NCI-H2227 treated with DMSO at 0.1 percent for 48 hours (cell line): ENCODE measurements at places on chromosomes 2 and 18.

DNA sequence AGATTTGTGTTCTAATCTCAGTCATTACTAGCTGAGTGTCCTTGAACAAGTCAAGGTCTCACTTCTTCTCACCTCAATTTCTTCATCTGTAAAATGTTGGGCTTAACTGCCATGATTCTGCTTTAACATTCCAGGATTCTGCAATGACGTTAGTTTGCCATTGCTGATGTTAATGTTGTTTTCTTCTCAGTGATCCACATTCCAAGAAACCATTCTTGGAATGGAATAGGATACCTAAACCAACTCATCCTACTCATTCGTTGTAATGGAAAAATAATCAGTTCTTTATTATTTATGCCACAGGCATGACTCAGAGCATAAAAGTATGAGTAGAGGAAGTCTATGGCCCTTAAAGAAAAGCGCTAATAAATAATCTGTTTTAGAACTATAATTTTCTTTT, 140.2 kb upstream of the ETAA1 start:
- DNase-seq, result no peak

- no peak for DNase-seq
Observed at GRCh38 chr18:48594471-48595094, 55.8 kb downstream of the CTIF start.

GRCh38 chr2:37892436-37893114, 32.5 kb upstream of the RMDN2 start:
- no peak for DNase-seq

- DNase-seq, result peak; percentile 50
Observed at GRCh38 chr18:62982600-62983251, 267.4 kb downstream of the PHLPP1 start.

GRCh38 chr2:25960920-25961319, 21.4 kb downstream of the KIF3C start:
- no peak for DNase-seq

DNA sequence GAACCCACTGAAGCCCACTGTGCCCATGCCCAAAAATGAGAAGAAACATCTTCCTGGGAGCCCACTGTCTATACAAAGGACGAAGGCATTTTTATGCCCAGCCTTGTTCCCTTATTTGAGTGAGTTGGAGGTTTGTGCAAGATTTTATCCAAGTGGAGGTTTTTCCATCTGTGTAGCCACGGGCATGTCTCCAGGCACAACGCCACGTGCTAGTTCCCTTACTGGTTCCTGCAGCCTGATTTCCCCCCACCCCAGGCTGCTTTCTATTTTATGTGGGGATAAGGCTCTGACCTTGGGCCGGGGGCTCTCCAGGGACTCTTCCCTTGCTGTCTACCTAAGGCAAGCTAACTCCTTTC, 22.2 kb upstream of the TXNL4A start:
- no peak for DNase-seq

DNA sequence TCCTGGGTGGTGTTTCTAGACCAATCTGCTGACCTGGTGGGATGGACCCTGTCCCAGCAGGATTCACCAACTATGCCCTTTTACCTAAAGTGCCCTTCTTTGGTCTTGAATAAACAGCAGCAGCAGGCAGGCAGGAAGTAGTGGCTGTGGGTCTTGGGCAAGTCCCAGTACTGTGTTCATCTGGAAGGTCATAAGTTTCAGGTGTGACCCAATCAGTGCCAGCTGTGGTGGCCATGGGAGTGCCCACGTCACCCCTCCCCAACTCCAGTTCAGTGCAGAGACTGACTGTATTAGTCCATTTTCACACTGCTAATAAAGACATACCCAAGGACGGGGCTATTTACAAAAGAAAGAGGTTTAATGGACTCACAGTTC, 148.3 kb upstream of the SRD5A2 start:
- DNase-seq, result no peak

- DNase-seq, result no peak
Observed at GRCh38 chr2:137192366-137193310, 427.3 kb downstream of the THSD7B start.

- DNase-seq, result no peak
Observed at GRCh38 chr2:24482251-24482971, 8.6 kb upstream of the NCOA1 start.

DNA sequence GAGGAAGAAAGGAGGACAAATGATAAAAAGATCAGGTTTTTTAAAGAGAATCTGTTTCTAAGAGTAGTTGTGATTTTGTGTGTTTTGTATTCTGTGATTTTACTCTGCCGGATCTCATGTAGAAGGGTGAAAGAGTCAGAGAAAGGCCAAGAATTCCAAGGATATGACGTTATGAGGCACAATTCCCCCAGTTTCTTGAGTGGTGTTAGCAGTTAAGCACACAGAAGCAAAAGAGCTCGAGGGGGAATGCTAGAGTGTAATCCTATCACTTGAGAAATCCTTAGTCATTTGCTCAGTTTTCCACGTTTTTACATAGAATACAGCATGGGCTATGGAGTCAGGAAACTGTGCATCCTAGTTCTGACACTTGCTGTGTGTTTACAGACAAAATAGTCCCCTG, 34.8 kb downstream of the METTL4 start:
- DNase-seq, result no peak

DNA sequence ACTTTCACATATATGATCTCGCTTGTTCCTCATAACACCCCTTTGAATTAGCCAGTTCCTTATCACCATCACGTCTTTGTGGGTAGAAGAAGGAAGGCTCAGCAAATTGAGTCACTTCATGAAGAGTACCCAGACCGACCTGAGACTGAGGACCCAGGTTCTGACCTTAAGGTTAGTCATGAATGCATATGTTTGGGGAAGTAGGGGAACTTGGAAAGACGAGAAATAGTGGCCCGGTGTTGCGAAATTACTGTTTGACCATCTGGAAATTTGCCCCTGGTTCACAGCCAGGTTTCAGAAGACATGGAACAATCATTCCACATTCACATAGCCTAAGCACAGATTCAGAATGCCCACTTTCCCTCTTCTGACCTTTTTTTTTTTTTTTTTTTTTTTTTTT, 59.8 kb downstream of the MEIS1 start:
- no peak for DNase-seq

GRCh38 chr18:58370038-58370580, 258.8 kb downstream of the ALPK2 start:
- DNase-seq, result no peak

GRCh38 chr2:121085801-121086200, 199.2 kb downstream of the TFCP2L1 start:
- DNase-seq, result no peak

- peak; percentile 81 for DNase-seq
Observed at GRCh38 chr2:156800065-156800653, 364.0 kb downstream of the GPD2 start.

DNA sequence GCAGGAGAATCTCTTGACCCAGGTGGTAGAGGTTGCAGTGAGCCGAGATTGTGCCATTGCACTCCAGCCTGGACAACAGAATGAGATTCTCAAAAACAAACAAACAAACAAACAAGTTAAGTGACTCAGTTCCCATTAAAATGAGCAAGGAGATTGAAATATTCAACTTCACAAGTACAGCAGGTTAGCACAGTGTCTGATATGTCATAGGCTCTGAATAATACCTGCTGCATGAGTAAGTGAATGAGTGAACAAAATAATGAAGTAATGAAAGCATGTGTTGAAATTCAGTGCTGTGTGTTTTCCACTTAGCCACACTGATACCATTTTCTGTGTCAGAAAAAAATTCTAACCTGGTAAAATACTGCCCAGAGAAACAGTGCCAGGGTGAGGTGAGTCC, 41.9 kb upstream of the SETBP1 start:
- DNase-seq, result no peak

- no peak for DNase-seq
Observed at GRCh38 chr18:75052475-75052874, 156.5 kb downstream of the PTGR3 start.

DNA sequence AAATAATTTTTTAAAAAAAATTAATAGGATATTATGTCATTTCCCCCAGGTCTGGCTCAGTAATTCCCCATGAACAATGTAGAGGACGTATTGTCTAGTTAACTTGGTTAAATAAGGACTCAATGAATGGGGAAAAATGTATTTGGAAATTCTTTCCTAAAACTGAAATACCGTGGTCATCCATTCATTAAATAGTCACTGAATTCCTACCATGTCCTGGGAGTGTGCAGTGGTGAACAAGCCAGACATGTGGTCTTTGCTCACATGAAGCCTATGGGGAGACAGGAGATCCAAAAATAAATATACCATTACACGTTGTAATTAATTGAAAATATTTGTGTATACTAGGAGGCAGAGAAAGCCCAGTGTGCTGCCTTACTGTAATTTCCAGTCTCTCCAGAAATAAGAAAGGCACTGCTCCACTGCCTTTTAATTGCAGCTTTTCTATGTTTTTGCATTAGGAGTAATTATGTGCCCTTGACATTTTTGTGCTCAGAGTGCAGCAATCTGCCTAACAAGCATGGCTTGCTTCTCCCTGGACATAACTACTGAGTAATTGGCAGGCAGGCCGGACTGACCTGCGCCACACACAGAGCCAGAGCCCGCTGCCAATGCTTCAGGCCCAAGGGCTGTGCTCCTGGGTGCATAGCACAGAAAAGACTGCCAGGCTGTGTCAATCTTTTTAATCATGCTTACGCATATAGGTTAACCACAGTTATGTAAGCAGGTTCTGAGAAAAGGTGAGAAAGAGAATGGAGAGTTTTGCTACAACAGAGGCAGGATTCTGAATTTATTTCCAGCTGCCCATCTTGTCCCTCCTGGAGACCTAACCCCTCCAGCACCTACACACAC, 22.2 kb upstream of the TTC39C start:
- peak; percentile 81 for DNase-seq

DNA sequence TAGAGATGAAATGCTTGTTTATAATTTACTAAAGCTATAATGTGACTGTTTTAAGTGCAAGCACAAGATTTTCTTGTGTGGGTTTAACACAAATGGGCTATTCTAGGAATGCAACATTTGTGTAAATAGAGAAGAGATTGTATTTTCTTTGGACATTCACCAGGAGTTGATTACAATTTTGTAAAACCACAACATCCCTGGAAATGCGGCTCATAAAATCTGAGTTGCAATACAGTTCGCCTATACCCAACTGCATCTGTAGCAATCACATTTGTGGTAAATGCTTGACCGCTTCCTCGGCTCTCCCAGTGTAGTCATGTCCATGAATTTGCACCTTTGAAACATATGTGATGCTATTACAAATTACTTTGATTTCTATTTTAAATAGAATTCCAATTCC, 348.7 kb upstream of the CDH20 start:
- no peak for DNase-seq

- no peak for DNase-seq
Observed at GRCh38 chr18:79528846-79529245, 133.1 kb downstream of the NFATC1 start.

DNA sequence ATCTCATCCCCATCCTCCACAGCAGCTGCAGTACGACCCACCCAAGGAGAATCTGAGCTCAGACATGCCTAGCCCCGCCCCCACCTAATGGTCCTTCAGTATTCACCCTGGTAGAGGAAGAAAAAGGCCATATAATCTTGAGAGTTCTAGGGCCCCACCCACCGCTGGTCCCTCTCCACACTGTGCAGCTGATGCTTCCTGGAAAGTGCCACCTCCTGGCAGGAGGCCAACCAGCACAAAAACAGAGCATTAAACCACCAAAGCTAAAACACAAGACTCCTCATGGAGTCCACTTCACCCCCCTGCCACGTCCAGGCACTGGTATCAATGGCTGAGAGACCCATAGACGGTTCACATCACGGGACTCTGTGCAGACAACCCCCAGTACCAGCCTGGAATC, 40.7 kb downstream of the MC4R start:
- DNase-seq, result no peak

- peak; percentile 27 for DNase-seq
Observed at GRCh38 chr18:13558124-13558523, 168.2 kb downstream of the FAM210A start.

GRCh38 chr18:23355206-23355605, 97.9 kb upstream of the RIOK3 start:
- no peak for DNase-seq

GRCh38 chr2:241686324-241686649, 328 bp downstream of the DTYMK start:
- DNase-seq, result no peak

DNA sequence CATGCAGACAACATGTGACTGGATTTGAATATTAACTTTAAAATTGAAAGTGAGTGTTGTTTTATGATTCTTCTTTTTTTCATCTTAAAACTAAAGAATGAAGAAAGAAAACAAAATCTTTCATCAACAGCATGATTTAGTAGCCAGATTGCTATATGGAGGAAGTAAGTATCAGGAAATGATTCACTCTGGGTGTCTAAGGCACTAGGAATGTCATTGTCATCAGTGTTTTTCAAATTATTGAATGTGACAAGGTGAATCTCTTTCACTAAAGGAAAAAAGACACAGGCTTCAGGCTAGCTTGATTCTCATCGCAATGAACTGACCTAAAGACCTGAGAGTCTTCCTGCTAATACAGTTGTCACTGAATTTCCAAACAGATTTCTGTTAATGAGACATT, 430.1 kb downstream of the FBXO15 start:
- DNase-seq, result no peak

DNA sequence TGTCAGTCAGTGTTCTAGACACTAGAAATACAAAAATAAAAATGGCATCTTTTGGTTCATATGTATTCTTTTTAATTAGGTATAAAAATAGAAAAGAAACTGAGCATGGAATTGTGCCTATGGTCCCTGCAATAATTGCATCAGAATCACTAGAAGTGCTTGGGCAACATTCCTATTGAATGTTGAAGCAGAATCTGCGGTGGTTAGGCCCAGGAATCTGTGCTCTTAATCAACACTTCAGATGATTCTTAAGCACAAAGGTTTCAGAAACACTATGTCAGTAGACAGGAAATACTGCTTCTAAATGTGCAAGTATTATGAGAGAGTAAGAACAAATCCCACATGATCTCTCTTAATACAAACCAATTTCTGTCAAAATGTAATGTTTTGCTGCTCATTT, 20.3 kb upstream of the RBBP8 start:
- no peak for DNase-seq

GRCh38 chr18:45303026-45303425, 312.2 kb upstream of the SLC14A2 start:
- DNase-seq, result no peak

GRCh38 chr2:237642038-237642734, 14.8 kb downstream of the LRRFIP1 start:
- DNase-seq, result no peak

DNA sequence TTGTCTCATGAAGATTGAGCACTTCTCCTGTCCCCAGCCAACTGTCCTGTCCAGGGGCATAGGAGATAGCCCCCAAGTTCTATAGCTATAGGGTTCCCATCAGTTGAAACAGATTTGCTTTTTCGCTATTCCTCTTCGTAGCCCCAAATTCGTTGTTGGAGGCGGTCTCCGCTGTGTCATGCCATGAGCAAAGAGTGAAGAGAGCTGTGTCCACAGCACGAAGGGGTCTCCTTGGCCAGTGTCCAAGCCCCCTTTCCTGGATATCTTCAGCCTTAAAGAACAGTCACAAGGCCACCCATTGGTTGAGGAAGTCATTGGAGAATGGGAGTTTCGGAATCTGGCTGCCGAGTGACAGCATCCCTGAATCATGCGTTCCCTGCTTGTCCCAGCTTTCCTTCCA, 21.0 kb downstream of the IGFBP5 start:
- no peak for DNase-seq
